Iris pigment epithelial cell (primary cell): ENCODE measurements at places on chromosomes 16 and 17.

GRCh38 chr16:72884037-72884436 is 163.9 kb downstream of the ZFHX3 start:
- peak; percentile 67 for DNase-seq

DNA sequence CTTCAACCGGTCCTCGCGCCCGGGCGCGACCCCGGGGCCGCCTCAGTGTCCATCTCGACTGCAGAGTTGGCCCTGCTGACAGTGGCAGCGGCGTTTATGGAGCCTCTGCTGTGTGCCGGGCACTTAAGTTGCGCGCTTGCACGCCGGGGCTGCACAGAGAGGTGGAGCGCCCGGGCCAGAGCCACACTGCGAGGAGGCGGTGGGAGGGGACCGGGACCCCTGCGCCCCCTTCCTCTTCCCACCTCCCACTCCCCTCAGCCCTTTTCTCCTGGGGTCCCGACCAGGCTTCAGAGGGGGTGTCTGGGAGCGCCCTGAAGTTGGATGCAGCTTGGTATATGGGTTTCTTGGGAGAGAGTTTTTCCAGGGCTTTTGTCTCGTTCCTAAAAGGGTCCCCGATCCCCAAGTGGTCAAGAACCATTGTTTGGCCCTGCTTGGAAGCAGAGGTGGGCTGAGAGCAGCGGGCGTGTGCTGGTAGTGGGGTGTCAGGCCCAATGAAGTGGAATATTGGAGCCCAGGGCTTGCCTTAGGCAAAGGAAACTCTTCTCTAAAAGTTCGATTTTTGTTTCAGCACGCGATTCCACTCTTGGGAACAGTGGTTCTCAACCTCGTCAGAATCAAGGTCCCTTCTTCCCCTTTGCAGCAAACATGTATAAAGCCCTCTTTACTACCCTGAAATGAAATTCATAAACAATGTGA is 605 bp downstream of the MRTFB start:
- peak; percentile 9 for DNase-seq

GRCh38 chr17:14305785-14306496 is 5.1 kb downstream of the HS3ST3B1 start:
- no peak for DNase-seq

GRCh38 chr17:66988069-66988798 is 23.7 kb downstream of the CACNG4 start:
- DNase-seq, result no peak

DNA sequence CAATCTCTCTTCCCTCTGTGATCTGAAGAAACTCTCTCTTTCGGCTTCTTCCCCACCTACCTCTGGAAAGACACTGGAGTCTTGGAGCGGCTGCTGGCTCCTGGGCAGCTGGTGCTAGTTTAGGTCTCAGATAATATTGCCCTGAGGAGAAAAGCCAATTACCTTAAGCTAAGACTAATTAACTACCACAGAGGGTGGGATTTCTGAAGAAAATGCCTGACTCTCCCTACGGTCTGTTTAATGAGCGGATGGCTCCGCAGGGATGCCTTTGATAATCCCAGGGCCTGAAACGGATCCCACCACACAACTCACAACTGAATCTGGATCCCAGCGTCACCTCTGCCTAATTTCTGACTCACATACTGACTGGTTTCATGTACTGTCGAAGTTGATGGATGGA is 127.0 kb upstream of the NLRP1 start:
- DNase-seq, result no peak

- DNase-seq, result peak; percentile 47
These were observed 232.8 kb downstream of the SEC14L1 start for GRCh38 chr17:77373299-77374169.

- DNase-seq, result peak; percentile 42
These were observed 2.4 kb upstream of the MTSS2 start for GRCh38 chr16:70688246-70688742.

DNA sequence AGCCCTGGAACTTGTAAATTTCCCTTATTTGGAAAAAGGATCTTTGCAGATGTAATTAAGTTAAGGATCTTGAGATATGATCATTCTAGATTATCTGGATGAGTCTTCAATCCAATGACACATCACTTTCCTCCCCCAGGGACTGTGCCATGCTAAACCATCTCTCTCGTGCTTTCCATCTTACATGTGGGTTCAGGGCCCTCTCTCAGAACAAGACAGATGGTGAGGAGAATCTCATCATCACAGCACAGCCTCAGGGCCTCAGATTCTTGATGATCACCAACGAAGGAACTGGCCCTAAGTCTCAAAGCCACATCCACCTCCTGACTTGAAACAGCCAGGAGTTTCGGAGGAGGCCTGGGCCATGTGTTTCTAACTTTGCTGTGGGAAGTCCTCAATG is 78.7 kb downstream of the LITAF start:
- DNase-seq, result no peak

DNA sequence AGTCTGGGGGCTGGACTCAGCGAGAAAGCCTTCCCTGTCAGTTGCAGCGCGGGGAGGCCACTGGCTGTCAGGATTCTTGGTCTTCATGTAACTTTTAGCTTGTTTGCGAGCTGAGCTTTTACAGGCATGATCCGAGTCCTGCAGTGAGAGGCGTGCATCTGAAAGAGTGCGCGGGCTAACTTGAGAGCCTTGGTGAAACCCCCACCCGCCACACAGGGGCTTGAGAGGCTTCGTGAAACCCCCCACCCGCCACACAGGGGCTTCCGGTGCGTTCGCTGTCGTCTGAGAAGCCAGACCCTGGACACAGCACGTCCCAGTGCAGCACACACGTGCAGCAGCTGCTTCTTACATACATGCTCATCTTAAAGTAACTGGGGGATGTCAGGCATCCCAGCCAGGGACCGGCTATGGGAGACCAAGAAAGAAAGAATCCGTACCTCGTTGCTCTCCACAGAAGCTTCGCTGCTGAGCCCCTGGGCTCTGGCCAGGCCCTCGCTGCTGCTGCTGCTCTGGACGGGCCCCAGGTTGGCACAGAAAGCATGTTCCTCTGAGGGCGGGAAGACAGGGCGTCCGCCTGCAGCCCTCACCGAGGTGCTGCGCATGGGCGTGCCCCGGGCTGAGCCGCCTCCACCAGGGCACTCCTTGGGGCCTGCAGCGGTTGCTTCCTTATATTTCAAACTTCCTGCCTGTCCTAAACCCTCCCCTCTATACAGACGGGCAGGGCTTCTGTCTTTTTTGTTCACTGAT is 7.8 kb downstream of the NUDT16L1 start:
- no peak for DNase-seq

DNA sequence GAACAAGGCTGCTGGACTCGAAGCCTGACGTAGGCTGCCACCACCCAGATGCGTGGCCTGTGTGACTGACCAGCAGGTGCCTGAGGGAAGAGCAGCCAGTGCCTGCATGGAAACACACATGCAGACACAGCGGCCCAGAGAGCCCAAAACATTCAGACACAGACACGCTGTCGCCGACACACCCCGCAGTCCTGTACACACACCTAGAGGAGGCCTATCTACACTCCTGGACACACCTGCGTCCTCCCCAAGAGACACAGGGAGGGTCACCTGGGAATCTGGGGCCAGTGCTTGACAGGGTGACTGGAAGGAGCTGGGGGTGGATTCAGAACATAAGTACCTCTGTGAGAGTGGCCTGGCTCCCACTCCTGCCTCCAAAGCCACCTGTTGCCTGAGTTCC is 6.1 kb upstream of the TSPOAP1 start:
- no peak for DNase-seq

DNA sequence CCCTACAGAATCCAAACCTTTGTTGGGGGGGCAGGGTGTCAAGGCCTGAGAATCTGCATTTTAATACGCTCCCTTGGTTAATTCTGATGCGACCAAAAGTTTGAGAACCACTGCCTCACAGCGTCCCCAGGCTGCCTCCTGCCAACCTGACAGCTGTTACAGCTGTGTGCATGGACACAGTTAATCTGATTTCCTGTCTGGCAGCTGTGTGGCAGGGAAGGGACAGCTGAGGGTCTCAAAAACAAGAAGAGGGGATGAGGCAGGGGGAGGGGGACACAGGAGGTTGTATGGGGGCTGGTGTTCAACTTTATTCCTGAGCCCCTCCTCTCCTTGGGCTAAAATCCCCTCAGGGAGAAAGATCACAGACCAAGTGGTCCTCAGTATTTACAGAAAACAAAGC is 17.5 kb downstream of the HDAC5 start:
- no peak for DNase-seq

- no peak for DNase-seq
These were observed 13.1 kb downstream of the SLC47A2 start for GRCh38 chr17:19703106-19703827.

DNA sequence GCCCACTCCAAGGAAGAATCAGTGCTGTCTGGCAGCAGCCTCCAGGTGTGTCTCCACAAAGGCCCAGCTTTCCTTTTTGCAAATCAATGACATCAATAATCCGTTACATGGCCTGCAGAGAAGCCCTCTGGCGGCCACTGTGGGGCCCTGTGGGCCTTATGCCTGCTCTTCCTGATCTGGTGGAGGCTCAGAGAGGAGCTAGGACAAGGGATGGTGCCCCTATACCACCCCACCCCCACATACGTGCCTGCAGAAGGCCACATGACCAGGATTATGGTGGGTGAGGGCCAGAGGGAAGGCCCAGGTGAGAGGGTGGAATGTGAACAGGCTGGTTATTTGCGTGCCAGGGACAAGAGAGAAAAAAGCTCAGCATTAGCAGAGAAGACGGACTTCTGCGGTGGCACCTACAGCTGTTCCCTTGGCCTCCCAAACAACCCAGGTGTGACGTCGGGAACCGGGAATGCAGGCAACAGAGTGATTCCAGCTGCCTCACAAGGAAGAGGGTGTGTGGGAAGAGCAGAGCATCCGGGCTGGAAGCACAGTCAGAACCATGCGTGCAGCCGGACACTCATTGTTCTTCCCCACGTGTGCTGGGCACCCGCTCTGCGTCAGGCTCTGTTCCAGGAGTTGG is 22.5 kb downstream of the EIF4A3 start:
- peak; percentile 33 for DNase-seq

GRCh38 chr17:14437176-14437575 is 136.3 kb downstream of the HS3ST3B1 start:
- no peak for DNase-seq

DNA sequence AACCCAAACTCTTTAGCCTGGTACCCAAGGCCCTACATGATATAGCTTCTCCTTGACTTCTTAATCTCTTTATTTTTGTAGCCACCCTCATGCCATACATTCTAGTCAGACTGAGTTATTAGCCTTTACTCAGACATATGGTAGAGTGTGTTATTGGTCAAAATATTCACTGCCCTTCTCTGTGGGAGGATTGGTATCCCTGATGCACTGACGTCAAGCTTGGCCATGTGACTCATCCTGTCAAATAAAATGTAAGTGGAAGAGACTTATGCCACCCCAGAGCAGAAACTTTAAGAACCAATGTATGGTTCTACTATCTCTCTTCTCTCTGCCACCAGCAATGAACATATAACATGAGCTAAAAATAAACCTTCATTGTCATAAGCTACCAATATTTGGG is 12.2 kb upstream of the BEAN1 start:
- DNase-seq, result peak; percentile 34

- DNase-seq, result peak; percentile 25
These were observed 30.2 kb downstream of the BRD7 start for GRCh38 chr16:50338371-50339231.

GRCh38 chr17:67105213-67105612 is 60.9 kb downstream of the CACNG1 start:
- DNase-seq, result peak; percentile 94

GRCh38 chr17:62791767-62792446 is 16.2 kb downstream of the MARCHF10 start:
- peak; percentile 98 for DNase-seq

DNA sequence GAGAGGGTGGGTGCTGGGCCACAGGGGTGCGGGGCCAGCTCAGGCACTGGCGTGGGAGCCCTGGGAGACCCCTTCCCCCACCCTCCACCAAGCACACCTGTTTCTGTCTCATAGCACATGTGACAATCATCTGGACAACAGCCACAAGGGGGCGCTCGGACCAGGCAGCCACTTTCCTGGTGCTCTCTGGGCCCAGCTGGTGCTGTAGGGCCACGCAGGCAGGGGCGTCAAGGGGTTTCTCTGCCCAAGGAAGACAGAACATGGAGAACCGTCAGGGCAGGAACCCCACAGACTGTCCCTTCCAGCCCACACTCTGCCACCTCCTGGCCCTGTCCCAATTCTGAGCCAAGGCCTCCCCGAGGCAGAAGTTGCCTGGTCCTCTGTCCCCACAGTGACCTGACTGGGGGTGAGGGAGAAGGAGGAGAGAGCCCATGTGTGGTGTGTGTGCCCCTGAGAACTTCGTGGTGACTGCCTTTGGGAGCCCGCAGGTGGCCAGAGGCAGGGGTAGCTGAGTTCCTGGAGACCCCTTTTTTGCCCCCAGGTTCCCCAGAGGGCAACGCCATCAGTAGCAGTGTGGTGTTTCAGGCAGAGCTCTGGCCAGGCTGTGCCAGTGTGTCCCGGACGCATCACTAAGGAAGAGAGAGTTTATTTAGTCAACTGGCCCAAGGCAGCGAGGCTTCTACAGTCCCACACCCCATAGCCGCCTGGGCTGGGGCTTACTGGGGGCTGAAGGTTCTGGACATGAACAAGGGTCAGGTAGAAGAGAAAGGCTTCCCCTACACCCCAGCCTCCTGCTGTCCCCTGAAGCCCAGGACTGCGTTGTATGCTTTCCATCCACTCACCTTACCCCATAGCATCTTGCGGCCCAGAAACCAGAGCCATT is 3.1 kb upstream of the SETD6 start:
- DNase-seq, result peak; percentile 56

- DNase-seq, result peak; percentile 19
These were observed 224.7 kb upstream of the IRX3 start for GRCh38 chr16:54511222-54511731.

DNA sequence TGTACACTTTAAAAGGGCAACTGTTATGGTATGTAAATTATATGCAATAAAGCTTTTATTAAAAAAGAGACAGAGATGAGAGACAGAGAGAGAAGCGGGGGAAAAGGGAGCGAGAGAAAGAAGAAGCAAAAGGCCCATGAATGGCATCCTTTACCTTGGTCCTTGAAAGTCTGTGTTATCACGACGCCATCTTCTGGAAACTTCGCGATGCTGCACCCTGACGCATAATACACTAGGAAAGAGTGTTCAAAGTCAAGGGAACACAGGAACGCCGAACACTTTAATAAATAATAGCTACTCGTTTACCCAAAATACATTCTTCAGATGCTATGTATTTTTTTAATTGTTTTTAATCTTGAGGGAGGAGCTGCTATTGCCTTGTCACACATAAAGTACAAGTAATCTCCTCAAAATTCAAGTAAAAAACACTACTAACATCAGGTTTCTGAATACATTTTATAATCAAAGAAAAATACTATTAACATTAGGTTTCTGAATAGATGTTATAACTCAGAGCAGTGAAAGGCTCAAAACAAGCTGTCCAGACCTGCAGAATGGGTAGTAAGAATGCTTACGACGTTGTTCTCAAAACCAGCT is 23.0 kb upstream of the SLC38A8 start:
- peak; percentile 59 for DNase-seq

DNA sequence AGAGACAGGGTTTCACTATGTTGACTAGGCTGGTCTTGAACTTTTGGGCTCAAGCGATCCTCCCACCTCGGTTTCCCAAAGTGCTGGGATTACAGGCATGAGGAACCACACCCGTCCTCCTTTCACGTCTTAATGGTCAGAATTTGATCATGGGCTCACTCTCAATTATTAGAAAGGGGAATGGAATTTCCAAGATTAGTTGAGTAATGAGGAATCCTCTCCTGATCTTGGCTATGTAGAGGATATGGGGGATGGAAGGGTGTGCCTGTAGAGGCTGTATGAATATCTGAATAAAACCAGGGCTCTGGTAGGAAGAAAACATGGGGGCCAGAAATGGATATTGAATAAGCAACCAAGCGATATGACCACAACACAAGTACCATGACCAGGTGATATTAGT is 25.9 kb upstream of the SMURF2 start:
- DNase-seq, result peak; percentile 56
